Panc1 (cell line): ENCODE measurements at places on chromosomes 7 and 10.

- H3K4me3 ChIP-seq = no peak overlapping the region
- no peak overlapping the region for H3K27ac ChIP-seq
- peaks cover 2% of the 10 kb centered on the region for H3K27me3 ChIP-seq
- no peaks in the 10 kb centered on the region; the same call in 1 of the 2 replicates for H3K4me1 ChIP-seq
Observed at GRCh38 chr7:142722248-142722794, 27.0 kb upstream of the PRSS1 start.

DNA sequence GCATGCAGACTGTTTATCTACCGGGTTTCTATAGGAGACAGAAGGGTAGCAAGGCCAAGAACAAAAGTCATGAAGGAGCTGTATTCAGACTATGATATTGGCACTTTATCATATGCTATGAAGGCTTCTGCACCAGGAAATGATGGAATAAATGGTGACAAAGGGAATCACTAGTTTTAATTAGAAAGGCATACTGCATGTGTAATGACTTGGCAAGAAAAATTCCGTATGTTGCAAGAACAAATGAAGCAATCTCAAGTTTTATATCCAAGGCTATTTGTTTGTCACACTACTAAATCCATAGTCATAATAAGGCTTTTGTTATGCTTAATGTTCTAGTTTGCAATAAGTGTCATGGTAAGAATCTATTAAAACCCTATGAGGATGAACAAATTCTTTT lies 230.9 kb downstream of the ZEB1 start:
- no peak overlapping the region for H3K27ac ChIP-seq
- DNase-seq = no peak
- H3K27me3 ChIP-seq = no peaks in the 10 kb centered on the region

GRCh38 chr10:6204063-6204340 lies 1.3 kb downstream of the PFKFB3 start:
- peak overlapping the region; percentile 68 for H3K4me3 ChIP-seq
- no peaks in the 10 kb centered on the region; the same call in 1 of the 2 replicates for H3K36me3 ChIP-seq
- no peaks in the 10 kb centered on the region for H3K27me3 ChIP-seq
- H3K4me1 ChIP-seq = peaks cover 12% of the 10 kb centered on the region
- no peak overlapping the region; the same call in 1 of the 2 replicates for H3K27ac ChIP-seq

DNA sequence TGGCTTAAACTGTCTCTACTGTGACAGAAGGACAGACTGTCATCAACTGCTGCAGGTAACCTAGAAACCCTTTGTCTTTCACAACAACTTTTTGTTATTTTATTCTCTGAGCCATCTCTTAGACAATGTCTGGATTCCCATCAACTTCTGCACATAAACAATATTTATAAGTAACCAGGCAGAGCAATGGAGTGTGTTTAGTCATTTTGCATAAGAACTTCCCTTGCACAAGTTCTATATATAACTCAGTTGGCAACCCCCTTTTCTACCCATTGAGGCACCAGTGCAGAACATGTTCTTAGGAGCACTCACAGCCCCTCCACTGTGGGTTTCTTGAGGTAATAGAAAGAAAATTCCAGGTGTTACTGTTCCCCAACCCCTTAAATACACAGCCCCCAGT lies 65.0 kb upstream of the IL6 start:
- no peak overlapping the region for H3K4me3 ChIP-seq
- DNase-seq = no peak
- no peaks in the 10 kb centered on the region for H3K36me3 ChIP-seq
- no peaks in the 10 kb centered on the region for H3K4me1 ChIP-seq

- H3K27ac ChIP-seq = no peak overlapping the region
- no peaks in the 10 kb centered on the region for H3K36me3 ChIP-seq
- no peaks in the 10 kb centered on the region for H3K4me1 ChIP-seq
- no peak for DNase-seq
- no peaks in the 10 kb centered on the region for H3K27me3 ChIP-seq
- no peak overlapping the region for H3K4me3 ChIP-seq
Observed at GRCh38 chr7:18939771-18940592, 177.5 kb downstream of the TWIST1 start.

- DNase-seq = no peak
- H3K4me3 ChIP-seq = no peak overlapping the region
- H3K36me3 ChIP-seq = no peaks in the 10 kb centered on the region
- no peaks in the 10 kb centered on the region for H3K4me1 ChIP-seq
- no peaks in the 10 kb centered on the region for H3K27me3 ChIP-seq
- H3K27ac ChIP-seq = no peak overlapping the region
Observed at GRCh38 chr10:32197423-32197822, 141.2 kb upstream of the KIF5B start.

DNA sequence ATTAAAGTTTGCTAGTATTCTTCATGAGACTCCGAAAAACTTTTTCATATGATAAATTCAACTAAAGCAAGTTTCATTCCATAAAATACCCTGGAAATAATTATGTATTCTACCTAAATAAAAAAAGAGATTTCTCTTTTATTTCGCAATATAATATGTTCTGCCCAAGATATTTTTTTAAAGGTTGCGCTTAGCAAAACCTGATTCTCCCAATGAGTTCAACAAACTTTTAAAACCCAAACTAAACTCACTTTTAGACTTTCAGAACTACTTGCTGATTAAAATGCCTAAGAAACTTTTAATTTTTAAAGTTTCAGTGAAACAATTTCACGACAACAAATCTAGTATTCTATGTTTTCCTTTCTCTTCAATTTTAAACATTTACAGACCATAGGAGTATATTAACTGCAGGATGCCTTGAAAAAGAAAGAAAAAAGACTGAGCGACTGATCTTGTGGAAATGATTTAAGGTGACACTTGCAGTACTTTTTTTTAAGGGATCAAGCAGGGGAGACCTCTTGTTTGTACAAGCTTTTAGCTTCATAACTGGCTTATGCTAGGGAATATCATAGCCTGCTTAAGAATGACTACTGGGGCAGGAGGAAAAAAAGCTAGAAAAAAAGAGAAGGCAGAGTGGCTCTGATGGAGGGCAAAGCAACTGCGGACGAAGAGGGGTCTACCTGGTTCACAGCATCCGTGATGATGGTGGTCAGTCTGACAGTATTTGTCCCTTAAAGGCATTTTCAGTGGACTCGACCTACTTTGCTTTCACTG lies 1.5 kb downstream of the ZNF800 start:
- H3K27ac ChIP-seq = peak overlapping the region; percentile 85
- no peak for DNase-seq
- H3K4me3 ChIP-seq = peak overlapping the region; percentile 86
- H3K36me3 ChIP-seq = peaks cover 40% of the 10 kb centered on the region
- no peaks in the 10 kb centered on the region for H3K27me3 ChIP-seq

GRCh38 chr10:42638821-42639270 lies 476 bp upstream of the ZNF33B start:
- DNase-seq = no peak
- H3K4me1 ChIP-seq = peaks cover 10% of the 10 kb centered on the region
- no peaks in the 10 kb centered on the region for H3K27me3 ChIP-seq
- peak overlapping the region; percentile 80 for H3K4me3 ChIP-seq
- H3K36me3 ChIP-seq = no peaks in the 10 kb centered on the region

- peaks cover 47% of the 10 kb centered on the region for H3K27me3 ChIP-seq
- H3K4me1 ChIP-seq = peaks cover 11% of the 10 kb centered on the region
- H3K4me3 ChIP-seq = peak overlapping the region; percentile 68
Observed at GRCh38 chr10:62818426-62819011, 2.4 kb upstream of the EGR2 start.

GRCh38 chr7:9149499-9150082 lies 716.2 kb downstream of the NXPH1 start:
- no peak overlapping the region for H3K27ac ChIP-seq
- H3K27me3 ChIP-seq = no peaks in the 10 kb centered on the region
- no peaks in the 10 kb centered on the region for H3K4me1 ChIP-seq
- H3K36me3 ChIP-seq = no peaks in the 10 kb centered on the region
- no peak overlapping the region for H3K4me3 ChIP-seq
- no peak for DNase-seq

- no peak overlapping the region for H3K27ac ChIP-seq
- no peaks in the 10 kb centered on the region for H3K36me3 ChIP-seq
- H3K4me1 ChIP-seq = no peaks in the 10 kb centered on the region
- H3K4me3 ChIP-seq = no peak overlapping the region
- no peak for DNase-seq
Observed at GRCh38 chr10:47349516-47349915, 1.4 kb downstream of the RBP3 start.

- DNase-seq = no peak
- H3K36me3 ChIP-seq = no peaks in the 10 kb centered on the region
- no peak overlapping the region for H3K27ac ChIP-seq
- no peaks in the 10 kb centered on the region for H3K27me3 ChIP-seq
- no peak overlapping the region for H3K4me3 ChIP-seq
Observed at GRCh38 chr10:81806842-81807241, 68.2 kb upstream of the NRG3 start.

- no peak overlapping the region for H3K27ac ChIP-seq
- no peaks in the 10 kb centered on the region for H3K4me1 ChIP-seq
- H3K36me3 ChIP-seq = no peaks in the 10 kb centered on the region
- no peaks in the 10 kb centered on the region for H3K27me3 ChIP-seq
- no peak overlapping the region for H3K4me3 ChIP-seq
Observed at GRCh38 chr7:105637755-105638154, 56.5 kb upstream of the EFCAB10 start.

GRCh38 chr10:10758306-10758705 lies 259.4 kb upstream of the CELF2 start:
- H3K27ac ChIP-seq = no peak overlapping the region
- no peaks in the 10 kb centered on the region for H3K36me3 ChIP-seq
- H3K4me1 ChIP-seq = no peaks in the 10 kb centered on the region
- H3K4me3 ChIP-seq = no peak overlapping the region
- no peaks in the 10 kb centered on the region for H3K27me3 ChIP-seq
- DNase-seq = no peak

GRCh38 chr10:78891741-78892140 lies 177.0 kb upstream of the ZMIZ1 start:
- DNase-seq = no peak
- no peaks in the 10 kb centered on the region for H3K36me3 ChIP-seq
- H3K4me3 ChIP-seq = no peak overlapping the region
- H3K4me1 ChIP-seq = no peaks in the 10 kb centered on the region
- H3K27me3 ChIP-seq = no peaks in the 10 kb centered on the region
- no peak overlapping the region for H3K27ac ChIP-seq

- no peaks in the 10 kb centered on the region for H3K4me1 ChIP-seq
- H3K27ac ChIP-seq = no peak overlapping the region
- no peak for DNase-seq
Observed at GRCh38 chr10:88017781-88018180, 154.4 kb downstream of the PTEN start.

DNA sequence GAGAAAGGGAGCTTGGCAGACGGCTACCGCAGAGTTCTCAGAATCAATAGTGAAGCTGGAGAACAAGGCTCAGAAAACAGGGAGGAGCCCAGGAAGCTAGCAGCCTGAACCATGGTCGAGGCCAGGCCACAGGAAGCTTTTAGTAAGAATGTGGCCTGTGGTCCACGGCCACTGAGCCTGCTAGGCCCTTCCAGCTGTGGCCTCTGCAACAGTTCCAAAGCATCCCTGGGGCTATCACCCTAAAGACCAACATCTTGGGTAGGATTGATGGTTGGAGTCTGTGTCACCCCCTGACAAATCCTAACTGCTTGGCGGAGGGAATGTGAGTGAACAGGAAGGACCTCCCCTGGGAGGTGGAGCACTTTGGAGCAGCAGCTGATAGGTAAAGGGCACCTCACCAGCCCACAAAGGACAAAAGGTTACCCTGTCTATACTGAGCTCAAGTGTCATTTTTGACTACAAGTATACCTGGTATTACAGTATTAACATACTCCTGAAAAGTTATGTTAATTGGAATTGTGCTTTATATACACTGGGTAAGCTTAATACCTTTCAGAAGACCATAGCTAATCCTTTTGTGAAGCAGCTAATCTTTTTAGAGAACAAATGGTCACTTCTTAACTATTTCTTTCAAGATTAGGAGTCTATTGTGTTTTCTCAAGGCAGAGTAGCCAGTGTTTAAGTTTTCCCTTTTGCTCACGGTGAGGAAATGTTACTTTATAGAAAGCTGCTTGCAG lies 18.7 kb downstream of the PTPRE start:
- no peaks in the 10 kb centered on the region; the same call in 1 of the 2 replicates for H3K27me3 ChIP-seq
- H3K4me3 ChIP-seq = no peak overlapping the region
- DNase-seq = no peak
- peaks cover 15% of the 10 kb centered on the region for H3K4me1 ChIP-seq
- H3K27ac ChIP-seq = no peak overlapping the region
- H3K36me3 ChIP-seq = no peaks in the 10 kb centered on the region

DNA sequence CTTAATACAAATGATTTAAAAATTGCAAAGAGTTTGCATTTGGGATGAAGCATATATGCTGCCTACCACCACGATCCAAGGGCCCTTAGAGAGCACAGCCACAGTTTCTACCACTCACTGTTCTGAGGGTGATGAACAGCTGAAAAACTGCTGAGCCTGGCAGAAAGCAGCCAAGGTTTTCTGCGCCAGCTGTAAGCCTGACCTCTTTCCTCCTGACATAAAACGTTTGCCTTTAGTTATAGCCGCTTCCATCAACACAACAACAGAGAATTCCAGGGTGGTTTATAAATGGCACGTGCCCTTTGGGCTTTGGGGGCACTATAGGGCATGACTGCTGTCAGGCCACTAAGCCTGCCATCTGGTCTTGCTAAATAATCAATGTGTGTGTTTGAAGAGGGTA lies 222.8 kb downstream of the RELN start:
- no peak overlapping the region for H3K27ac ChIP-seq
- DNase-seq = no peak
- H3K4me3 ChIP-seq = no peak overlapping the region
- no peaks in the 10 kb centered on the region for H3K27me3 ChIP-seq
- no peaks in the 10 kb centered on the region for H3K4me1 ChIP-seq
- no peaks in the 10 kb centered on the region for H3K36me3 ChIP-seq

- no peak overlapping the region for H3K27ac ChIP-seq
- DNase-seq = no peak
- H3K27me3 ChIP-seq = no peaks in the 10 kb centered on the region
- H3K4me1 ChIP-seq = no peaks in the 10 kb centered on the region
Observed at GRCh38 chr10:38143587-38143986, 49.5 kb downstream of the ZNF37A start.

DNA sequence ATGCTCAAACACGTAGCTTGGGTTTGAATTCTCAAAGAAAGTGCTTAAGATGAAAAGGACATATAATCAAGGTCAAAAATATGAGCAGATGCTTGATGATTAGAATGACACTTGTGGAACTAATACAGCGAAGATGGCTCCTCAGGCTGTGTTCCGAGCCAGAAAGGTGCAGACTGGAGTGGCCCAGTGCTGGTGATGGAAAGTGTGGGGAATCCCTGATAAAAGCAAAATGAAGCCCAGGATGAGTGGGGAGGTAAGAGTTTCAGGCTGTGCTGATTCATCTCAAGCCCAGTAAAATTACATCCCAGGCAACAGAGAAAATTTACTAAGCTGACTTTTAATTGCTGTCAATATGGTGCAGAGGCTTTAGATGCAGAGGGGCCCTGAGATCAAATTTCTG lies 77.8 kb upstream of the IKZF1 start:
- no peak overlapping the region for H3K4me3 ChIP-seq
- H3K27me3 ChIP-seq = no peaks in the 10 kb centered on the region
- no peaks in the 10 kb centered on the region for H3K36me3 ChIP-seq
- no peak overlapping the region for H3K27ac ChIP-seq
- no peaks in the 10 kb centered on the region for H3K4me1 ChIP-seq
- no peak for DNase-seq

GRCh38 chr10:119058010-119058409 lies 22.6 kb downstream of the EIF3A start:
- DNase-seq = no peak
- H3K4me3 ChIP-seq = no peak overlapping the region
- H3K4me1 ChIP-seq = no peaks in the 10 kb centered on the region
- H3K36me3 ChIP-seq = peaks cover 74% of the 10 kb centered on the region
